Activated gamma-delta T cell (primary cell): ENCODE measurements at places on chromosomes 12 and 14.

- DNase-seq = no peak
These were observed 773.7 kb downstream of the BCL11B start for GRCh38 chr14:98498019-98498885.

- no peak for DNase-seq
These were observed 4.3 kb downstream of the VAMP1 start for GRCh38 chr12:6466184-6466573.

GRCh38 chr14:100076606-100077005 lies 11.4 kb downstream of the EVL start:
- DNase-seq = no peak

DNA sequence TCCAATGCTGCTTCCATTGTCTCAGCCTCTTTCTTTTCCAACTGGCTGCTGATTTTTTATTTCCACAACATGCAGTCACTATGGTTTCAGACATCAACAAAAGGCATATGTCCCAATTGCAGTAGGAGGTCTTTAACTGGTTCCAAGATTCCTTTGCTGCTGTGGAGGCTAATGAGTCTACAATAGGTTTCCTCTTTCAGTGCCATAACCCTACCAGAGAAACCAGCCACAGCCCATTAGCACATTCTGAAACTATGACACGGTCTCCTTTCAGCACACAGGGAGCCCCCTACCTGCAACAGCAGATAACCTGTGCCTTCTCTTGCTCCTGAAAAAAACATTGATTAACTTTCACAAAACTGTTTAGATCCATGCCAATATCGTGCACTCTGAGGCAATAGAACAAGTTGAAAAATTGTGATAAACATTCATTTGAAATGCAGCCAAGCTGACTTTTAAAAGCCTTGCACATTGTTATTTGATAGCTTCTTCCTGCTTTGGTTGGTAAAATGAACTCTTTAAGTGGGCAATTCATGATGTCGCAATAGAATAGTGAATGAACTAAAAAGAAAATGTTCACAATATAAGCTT lies 32.4 kb downstream of the PLEKHG7 start:
- no peak for DNase-seq

DNA sequence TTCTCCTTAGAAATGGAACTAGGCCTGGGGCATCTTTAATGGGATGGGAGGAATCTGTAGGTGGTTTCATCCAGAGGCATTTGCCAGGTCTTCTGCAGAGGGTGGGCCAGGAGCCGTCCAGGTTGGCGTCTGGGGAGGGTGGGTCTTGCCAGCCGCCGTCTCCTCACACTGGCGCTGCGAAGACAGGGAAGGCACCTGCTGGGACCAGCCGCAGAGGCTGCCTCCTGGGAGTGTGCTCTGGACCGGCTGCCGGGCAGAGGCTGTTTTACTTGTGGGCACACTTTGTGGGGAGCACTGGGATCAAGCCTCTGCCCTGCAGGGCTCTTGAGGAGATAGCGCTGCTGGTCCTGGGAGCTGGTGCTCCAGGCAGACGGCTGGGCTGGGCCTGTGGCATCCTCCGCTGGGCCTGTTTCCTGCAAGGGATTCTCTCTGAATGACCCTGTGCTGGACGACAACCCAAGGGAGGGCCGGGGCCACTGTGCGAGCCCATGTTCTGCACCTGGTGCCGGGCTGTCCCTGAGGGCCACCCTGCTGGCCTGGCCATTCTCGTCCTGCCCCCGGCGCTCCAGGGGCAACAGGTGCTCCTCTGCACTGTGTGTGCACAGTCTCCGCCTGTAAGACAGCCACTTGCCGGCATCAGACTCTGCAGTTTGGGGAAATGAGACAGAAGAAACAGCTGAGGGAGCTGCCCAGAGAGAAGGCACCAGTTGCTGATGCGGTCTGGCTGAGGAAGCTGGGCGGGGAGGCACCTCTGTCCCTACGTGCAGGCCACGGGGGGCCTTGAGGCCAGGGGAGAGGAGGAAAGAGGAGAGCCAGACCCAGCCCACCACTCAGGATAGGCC lies 10.0 kb upstream of the TEX22 start:
- no peak for DNase-seq

GRCh38 chr12:6952863-6953441 lies 1.8 kb downstream of the PTPN6 start:
- no peak for DNase-seq

DNA sequence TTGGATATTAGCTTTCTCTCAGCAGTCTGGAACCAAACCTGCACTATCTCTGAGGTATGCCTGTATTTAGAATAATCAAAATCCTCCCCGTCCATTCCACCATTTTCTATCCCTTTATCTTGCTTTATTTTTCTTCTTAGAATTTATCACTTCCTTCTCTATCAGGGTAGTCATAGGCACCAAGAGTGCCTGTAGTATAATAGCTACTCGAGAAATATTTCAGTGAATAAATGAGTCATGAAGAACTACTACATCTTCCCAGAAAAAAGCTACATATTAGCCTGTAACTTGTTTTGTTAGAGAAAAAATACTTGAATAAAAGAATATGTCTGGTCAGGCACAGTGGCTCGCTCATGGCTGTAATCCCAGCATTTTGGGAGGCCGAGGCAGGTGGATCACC lies 4.3 kb downstream of the SLC2A14 start:
- no peak for DNase-seq

DNA sequence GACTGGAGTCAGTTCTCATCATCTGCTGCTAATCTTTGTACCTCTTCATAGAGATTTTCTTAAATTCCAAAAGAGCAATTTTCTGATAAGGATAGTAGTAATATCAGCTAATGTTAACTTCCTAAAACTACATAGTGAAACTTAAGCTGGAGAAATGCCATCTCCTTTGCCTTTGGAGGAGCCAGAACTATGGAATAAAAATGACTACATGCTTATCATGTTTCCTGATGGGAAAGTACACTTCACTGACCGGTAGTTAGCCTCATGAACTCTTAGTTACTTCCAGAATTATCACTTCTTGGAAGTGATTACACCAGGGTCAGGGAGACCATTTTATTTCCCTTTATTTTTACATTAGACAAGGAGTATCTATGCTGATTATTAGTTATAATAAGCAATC lies 1222.1 kb upstream of the TMEM132C start:
- no peak for DNase-seq

GRCh38 chr12:28974166-28974565 lies 174.9 kb upstream of the FAR2 start:
- DNase-seq = no peak

- no peak for DNase-seq
These were observed 1126.4 kb upstream of the FLRT2 start for GRCh38 chr14:84403585-84403984.

DNA sequence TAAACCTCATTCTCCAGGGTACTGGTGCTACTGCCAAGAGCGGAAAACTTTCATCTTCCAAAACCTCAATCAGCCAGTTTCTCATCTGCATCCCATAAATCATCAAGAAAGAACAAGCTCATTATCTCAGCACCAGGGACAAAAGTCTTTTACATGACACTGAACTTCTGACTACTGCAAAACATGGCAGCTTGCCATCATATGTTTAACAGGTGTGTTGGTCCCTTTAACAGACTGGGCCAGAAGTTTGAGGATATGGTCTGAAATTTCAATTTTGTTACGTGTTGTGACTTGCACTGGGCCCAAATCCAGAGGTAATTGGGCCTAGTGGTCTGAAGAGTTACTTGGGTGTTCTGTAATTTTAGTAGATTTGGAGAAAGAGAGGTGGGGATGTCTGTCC lies 305.4 kb upstream of the SEL1L start:
- no peak for DNase-seq

DNA sequence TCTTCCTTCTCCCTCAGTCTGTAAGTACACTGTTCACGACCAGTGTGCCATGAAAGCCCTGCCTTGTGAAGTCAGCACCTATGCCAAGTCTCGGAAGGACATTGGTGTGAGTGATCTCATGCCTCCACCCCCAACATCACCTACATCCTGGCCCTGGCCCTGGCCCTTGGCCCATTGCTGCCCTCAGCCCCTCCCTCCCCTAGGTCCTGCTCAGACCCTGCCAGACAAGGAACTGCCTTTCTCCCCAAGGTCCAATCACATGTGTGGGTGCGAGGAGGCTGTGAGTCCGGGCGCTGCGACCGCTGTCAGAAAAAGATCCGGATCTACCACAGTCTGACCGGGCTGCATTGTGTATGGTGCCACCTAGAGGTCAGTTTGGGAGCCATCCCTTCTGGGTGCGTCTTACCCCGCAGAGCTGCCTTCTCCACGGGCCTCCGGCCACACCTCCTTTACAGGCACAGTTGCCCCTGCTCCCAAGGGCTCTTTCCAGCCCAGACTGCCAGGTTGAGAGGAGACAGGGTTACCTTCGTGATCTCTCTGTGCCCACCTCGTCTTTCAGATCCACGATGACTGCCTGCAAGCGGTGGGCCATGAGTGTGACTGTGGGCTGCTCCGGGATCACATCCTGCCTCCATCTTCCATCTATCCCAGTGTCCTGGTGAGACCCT lies 9.2 kb downstream of the DGKA start:
- no peak for DNase-seq

- no peak for DNase-seq
These were observed 184.4 kb downstream of the SUDS3 start for GRCh38 chr12:118560733-118561132.

- no peak for DNase-seq
These were observed 9.0 kb upstream of the NOVA1 start for GRCh38 chr14:26606729-26607312.

DNA sequence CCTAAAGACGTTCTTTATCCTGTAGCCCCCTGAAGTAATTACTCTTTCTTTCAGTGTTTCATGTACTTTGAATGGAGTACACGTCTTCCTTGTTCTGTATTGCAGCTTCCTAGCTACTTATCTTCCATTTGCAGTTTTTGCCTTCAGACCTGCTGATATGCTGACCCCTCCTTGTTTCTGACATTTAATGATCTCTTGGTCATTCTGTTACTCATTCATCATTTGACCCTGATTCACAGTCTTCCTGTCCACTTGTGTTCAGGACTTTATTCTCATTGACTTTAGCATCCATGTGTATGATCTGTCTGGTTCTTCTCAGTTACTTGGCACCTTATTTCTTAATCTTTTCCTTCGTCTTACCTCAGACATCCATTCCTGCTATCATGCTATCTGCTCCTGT lies 22.2 kb downstream of the CPSF2 start:
- DNase-seq = no peak

- DNase-seq = no peak
These were observed 86.8 kb downstream of the ITPR2 start for GRCh38 chr12:26746121-26746714.

- DNase-seq = no peak
These were observed 2.2 kb upstream of the NFKBIA start for GRCh38 chr14:35406506-35407305.

GRCh38 chr12:44677724-44678123 lies 198.4 kb downstream of the NELL2 start:
- DNase-seq = no peak

DNA sequence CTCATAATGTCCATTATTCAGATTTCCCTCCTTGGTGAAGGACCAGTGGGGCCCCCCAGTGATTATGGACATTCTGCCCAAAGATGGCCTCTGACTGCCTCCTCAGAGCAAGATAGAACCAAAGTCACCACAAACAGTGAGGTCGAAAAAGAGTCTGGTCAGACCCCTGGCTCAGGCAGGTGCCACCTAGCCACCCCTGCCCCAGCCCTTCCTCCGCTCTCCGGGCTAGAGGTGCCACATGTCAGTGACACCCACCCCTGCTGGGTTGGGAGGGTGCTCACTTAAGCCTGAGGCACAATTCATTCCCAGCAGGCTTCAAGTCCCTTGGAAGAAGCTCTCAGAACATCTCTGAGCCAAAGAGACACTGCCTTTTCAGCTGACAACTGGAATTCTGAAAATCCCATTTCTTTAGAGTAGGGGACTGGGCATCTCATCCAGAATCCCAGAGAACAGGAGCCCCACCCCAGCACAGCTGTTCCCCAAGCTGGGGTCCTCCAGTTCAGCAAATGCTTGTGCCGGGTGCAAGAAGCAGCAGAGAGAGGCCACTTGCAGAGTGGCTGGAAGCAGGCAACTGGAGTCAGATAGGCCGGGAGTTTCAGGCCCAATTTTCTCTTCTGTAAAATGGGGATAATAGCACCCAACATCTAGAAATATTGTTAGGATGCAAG lies 50.3 kb downstream of the ISCA2 start:
- DNase-seq = no peak

- DNase-seq = no peak
These were observed 172.2 kb upstream of the GZMB start for GRCh38 chr14:24806061-24806678.

- no peak for DNase-seq
These were observed 448.5 kb downstream of the PDZRN4 start for GRCh38 chr12:41636653-41637052.

GRCh38 chr14:73249108-73249507 lies 11.8 kb downstream of the PAPLN start:
- no peak for DNase-seq

GRCh38 chr12:101068836-101069235 lies 141.2 kb downstream of the SLC5A8 start:
- DNase-seq = no peak

DNA sequence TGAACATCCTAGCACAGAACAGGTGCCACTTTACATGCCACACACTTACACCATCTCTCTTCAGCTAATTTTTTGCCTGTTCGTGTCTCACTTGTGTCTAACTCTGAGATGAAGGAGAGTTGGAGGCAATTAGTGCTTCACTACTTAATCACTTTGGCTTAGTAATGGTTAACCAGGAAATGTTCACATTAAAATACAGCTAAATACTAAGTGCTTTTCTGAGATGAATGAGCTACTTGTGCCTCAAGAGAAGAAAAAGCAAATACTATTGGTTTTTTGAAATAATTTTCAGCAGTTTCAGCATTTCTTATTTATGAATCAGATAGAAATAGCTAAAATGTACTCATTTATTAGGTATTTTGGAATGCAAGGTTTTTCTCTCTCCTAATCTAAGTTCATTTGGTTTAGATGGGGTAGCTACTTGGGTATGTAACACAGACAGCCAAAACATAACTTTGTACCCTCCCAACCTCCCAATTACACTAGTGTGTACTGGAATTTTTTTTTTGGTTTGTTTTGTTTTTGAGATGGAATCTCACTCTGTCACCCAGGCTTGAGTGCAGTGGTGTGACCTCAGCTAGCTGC lies 1474.1 kb upstream of the SEL1L start:
- no peak for DNase-seq
